Right renal pelvis (tissue), 4 donors: ENCODE measurements at places on chromosomes 2 and 18. TPM values are rescaled to one million over a fixed set of nuclear protein-coding genes. Genes with fewer than 3 reads are reported as not detected.

GRCh38 chr2:20209373-20210109, 15.4 kb downstream of the SDC1 start:
- DNase-seq: no peak

DNA sequence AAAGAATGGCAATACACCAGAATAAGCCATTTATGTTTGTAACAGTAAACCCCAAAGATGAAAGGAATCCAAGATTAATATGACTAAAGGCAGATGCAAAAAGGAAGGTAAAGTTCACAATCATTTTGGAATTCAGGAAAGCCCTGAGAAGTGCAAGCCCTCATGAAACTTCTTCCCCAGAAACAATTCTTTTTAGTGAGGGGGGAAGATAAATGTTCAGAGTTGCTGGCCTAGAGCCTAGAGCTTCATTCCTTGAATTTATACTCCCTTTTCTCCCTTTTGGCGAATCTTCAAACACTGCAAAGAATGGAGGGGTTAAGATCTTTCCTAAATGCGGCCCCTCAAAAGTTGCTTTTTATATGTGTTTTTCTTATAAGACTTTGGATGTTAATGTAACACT, 368.8 kb downstream of the MEIS1 start:
- DNase-seq: peak; percentile 74

DNA sequence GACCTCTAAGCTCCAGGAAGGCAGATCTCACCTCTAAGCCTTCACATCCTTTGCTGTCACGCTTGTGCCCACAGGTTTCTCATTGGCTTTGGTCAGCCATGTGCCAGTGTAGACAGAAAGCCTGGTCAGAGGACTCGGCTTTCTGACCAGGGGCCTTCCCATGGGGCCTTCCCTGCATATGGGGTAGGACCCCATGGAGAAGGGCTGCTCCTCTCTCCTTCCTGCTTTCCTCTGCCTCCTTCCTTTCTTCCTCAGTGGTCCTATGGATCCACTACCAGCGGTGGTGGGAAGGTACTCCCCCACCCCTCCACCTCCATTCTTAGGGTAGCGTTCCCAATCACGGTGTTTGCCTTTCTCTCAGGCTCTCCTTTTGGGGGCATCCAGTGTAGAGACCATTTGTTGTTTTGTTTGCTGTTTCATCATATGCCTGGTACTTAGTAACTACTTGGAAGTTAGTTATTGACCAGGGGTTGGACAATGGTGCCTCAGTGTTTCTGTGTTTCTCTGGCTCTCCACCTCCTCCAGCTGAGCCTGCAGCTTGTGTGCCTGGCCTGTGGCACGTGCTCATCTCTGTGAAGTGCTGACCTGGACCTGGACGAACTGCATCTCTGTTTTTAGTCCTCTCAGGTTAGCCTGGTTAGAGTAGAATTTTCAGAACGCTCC, 71.6 kb downstream of the ZNF407 start:
- no peak for DNase-seq

- DNase-seq: no peak
Observed at GRCh38 chr2:190235101-190235500, 84.5 kb downstream of the HIBCH start.

The C2orf80 gene
- polyA plus RNA-seq: 0.17 TPM

DNA sequence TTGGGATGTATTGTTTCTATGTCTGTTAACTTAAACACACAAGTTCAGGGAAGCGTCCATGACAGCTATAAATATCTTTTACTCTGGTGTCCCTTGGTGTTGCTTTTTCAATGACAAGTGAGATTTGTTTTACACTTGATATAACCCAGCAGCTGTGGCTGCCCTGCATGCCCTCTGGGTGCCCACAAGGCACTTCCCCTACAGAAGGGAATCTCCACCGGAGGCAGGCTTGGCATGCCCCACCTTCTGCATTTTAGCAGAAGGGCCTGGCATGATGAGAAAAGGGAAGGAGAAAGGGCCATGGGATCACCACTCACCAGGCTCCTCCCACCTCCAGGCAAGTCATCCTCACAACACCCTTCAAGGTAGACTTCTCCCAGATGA, 68.7 kb downstream of the TMEM247 start:
- no peak for DNase-seq

- DNase-seq: no peak
Observed at GRCh38 chr2:242063850-242064249, 194.3 kb downstream of the RTP5 start.

DNA sequence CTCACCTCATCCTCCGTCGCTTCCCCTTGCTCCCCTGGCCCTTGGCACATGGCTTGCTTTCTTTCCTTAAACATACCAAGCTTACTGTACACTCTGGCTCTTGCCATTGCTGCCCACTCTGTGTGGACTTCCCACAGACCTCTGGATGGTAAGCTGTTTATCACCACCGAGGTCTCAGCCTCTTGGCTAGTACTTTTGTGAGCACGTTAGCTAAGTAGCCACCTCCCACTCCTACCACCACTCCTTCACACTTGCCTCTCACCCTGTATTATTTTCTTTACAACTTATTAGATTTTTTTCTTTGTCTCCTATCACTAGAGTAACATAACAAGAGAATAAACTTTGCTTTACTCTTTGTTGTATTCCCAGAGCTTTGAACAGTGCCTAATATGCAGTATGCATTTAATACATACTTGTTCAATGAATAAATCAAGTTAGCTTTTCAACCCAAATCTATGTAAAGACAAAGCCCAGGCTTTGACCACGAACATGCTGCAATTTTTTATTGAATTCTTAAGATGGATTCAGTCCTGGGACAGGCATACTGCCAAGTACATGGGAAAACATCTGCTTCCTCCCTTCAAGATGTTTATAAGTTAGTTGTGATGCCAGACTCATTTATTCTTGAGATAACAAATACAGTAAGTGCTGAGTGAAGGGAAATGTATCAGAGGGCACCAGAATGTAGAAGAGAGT, 25.0 kb upstream of the MSGN1 start:
- DNase-seq: no peak

The CCDC121 gene
- 14.5 TPM for polyA plus RNA-seq

DNA sequence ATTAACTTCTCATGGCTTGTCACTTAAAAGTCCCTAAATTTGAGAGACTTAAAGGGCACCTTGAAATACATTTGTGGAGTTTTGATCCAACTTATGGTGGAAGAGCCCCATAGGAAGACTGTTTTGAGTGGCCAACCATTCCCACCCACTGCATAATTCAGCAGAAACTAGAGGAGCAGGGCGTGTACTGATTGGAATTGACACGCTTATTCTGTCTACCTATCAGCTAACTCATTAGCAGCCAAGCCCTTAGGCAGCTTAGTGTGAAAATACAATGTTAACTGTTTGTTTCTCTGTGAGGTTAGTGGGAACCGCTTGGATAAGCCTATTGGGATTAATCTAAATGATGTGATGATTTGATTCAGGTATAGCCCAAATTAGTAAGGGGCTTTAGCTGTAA, 6.4 kb downstream of the LGALSL start:
- no peak for DNase-seq

- no peak for DNase-seq
Observed at GRCh38 chr2:19352946-19353720, 5.3 kb downstream of the OSR1 start.

The GKN1 gene
- polyA plus RNA-seq: not detected

The HS1BP3 gene
- polyA plus RNA-seq: 19.1 TPM

The HTR2B gene
- 16.5 TPM for polyA plus RNA-seq

GRCh38 chr2:215693999-215694580, 258.2 kb upstream of the FN1 start:
- no peak for DNase-seq

The ESPNL gene
- 1.8 TPM for polyA plus RNA-seq

DNA sequence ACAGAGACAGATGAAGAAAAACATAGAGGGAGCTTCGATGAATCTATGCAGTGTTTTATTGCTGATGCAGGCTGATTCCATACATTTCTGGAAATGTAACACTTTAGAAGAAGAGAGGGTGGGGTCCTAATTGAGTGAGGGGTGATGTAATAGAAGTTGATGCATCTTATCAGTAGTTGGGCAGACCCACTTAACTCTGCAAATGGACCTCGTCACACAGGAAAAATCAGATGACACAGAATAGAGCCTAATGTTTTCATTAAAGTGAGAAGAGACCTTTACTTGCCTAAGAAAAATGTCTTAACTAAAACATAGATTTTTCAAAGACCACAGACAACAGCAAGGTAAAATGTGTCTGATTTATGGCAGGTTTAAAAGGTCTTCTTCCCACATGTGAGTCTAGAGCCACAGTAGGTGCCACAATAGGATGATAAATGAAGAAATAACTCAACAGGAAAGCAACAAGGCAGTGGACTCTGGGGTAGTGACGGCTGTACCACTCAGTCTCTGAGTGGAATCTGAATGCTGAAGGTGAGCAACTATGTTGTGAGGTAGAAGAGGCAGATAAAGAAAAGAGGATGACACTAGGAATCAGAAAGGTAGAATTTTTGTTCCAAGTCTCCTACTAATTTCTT, 414.7 kb upstream of the PIK3C3 start:
- DNase-seq: no peak

The RAB6D gene
- 1.2 TPM for polyA plus RNA-seq

DNA sequence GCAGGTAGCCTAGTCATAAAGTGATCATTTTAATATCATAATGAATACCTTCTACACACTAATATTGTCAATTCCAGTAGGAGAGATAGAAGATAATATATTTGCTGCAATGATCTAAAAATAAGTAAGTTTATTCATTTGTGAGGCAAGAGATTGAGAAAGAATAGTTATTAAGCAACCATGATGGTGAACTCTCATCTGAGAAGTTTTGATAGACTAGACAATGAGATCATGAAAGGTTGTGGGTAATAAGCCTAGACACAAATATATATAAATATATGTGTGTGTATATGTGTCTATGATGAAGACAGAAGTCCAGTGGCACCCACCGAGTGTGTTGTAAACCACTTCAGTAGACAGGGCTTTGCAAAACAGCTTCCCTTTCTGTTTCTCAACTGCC, 181.0 kb upstream of the CHST9 start:
- DNase-seq: no peak

The DLGAP1 gene
- 7.5 TPM for polyA plus RNA-seq

DNA sequence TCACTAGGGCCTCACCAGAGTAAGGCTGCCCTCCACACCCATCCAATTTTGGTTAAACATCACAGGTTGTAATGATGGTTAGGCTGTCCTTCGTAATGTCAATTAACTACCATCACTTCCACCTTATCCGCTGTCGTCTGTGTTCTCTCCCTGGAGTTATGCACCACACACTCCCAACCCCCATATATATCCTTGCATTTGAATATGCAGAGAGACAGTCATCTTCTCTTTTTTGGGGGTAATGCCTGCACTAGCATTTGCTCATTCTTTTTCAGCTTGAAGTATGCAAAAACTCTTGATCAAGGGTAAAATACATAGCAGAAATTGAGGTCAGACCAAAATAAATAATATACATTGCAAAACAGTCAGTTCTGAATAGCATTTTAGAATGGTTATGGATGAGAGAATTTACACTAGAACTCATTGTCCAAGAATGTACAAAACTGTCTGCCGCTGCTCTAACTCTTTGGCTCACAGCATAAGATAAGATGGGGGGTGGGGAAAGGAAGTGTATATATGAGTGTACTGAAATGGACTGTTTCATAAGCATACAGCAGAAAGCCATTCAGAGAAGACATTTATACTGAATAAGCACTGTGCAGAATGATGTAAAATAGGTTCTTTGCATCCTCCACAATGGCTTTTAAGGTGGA, 397.8 kb upstream of the CHST9 start:
- DNase-seq: no peak

DNA sequence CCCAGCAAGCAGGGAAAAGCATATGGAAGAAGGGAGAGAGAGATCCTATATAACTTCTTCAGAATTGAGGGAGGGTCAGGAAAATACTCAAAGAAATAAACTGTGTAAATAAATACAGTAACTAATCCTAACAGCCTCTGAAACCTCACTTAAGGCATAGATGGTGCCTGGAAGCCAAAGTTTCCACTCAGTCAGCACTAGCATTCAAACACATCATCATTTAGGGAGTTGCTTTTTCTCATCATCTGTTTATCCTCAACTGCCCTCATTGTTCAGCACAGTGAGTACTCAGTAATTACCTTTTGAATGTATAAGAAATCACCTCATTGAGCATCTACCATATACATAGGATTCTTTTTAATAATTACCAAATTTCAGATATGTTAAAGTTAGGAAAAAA, 262.9 kb downstream of the C1D start:
- no peak for DNase-seq

The CNDP1 gene
- polyA plus RNA-seq: 1.1 TPM

DNA sequence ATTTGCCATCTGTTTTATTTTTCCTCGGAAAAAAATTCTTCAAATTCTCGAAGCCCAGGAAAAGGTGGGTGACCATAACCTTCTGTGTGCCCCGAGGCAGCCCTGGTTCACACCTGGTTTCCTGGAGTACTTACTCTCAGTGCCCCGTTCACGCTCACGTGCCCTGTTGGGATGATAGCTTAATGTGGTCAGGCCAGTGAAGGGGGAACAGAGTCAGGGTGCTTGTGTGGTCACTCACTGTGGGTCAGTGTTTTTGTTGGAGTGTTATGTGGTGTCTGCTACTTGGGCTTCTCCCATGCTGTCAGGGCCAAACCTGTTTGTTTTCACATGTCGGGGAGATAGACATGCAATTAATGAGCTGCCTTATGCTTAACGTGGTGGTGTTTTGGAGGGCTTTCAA, 78.1 kb downstream of the MAP4K4 start:
- DNase-seq: no peak

DNA sequence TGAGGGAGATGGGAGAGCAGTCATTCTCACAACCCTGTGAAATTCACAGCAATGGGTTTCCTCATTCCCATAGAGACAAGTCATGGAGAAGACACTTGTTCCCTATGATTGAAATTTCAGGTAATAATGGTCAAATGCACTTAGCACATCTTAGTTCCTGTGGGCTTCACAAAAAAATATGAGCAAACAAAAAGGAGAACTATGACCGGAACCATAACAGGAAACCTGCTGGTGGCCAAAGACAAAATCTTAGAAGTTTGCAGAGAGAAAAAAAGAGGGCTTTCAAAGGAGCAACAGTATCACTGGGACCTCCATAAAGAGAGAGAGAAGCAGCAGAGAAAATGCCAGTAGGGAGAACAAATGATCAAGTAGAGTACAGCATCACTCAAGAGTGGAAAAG, 138.9 kb upstream of the APCDD1 start:
- no peak for DNase-seq

The LONRF2 gene
- 3.2 TPM for polyA plus RNA-seq

The ZNF892 gene
- polyA plus RNA-seq: 3.9 TPM

DNA sequence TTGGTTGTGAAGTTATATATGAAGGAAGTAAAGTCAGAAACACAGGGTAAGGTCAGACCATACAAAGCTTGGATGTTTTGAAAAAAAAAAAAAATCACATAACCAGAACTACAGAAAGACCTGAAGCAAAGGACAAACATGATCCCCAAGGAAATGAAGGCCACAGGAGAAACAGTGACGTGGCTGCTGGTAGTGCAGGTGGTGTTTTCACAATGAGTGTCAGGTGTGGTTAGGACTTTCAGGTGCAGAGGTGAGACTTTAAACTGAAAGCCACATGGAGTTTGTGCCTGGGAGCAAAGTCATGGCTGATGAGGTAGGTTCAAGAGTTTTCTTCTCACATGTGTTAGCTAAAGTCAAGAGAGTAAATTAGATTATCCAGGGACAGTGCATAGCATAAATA, 270.7 kb downstream of the PIEZO2 start:
- DNase-seq: no peak

The LCT gene
- polyA plus RNA-seq: not detected
